ENCODE measurements at places on chromosomes 1 and 21.

- no peak for DNase-seq
These were observed 28.9 kb upstream of the EVA1B start for GRCh38 chr1:36352125-36352909.

GRCh38 chr1:156742801-156743200 is 1.9 kb upstream of the MRPL24 start:
- no peak for DNase-seq

DNA sequence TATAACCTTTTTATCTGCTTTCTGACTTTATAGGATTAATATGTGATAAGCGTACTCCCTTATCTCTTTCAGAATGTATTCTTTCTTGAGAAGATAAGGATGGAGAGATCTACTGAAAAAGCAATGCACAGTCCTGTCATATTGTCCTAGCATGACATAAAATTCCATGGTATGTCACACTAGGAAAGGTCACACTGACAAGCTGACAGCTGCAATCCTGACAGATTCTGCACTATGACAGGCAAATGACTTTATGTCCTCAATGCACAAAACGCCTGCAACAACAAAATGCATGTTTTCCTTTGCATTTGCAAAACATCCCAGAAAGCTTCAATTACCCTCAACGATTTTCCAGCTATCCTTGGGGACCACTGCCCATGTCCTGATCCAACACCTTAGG is 393.8 kb downstream of the DSCAM start:
- no peak for DNase-seq

- no peak for DNase-seq
These were observed 18.1 kb upstream of the POFUT2 start for GRCh38 chr21:45305836-45306235.

DNA sequence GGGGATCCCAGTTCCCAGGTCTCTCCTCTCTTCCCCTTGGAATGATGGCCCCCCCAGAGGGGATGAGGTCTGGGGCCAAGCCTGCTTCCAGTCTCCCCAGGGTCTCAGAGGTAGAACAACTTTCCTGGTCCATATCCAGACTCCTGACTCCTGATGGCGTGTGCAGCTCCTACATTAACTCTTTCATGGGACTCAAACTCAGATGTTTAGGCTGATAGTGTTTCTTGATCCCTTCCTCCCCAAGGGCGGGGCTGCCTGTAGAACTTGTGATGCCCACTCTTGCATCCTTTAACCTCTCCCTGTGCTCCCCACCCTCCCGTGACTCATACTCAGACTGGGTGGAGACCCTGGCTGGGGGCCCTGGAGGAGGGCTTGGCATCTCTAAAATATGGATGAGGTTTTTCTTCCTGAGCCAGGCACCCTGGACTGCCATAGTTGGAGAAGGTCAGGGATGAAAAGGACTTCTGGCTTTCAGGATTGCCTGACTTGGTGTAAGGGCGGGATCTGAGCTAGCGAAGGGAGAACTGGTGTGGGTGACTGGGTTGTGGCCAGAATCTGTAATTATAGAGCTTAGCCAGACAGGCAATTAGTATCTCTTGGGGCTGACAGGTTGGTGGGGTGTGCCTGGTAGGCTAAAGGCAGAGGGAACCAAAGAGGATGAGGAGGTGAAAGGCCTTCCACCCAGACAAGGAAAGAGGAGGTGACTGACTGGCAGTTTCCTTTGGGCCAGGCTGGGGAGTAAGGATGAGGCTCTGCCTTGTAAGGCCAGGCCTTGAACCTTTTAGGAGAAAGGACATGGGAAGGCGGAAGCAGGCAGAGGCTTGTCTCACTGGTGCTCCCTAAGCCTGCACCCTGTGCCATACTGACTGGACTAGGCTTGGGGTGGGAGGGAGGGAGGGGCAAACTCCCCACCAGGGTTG is 1.5 kb downstream of the ATP8B2 start:
- DNase-seq: no peak

- no peak for DNase-seq
These were observed 67.1 kb downstream of the KCNJ15 start for GRCh38 chr21:38323721-38324531.

DNA sequence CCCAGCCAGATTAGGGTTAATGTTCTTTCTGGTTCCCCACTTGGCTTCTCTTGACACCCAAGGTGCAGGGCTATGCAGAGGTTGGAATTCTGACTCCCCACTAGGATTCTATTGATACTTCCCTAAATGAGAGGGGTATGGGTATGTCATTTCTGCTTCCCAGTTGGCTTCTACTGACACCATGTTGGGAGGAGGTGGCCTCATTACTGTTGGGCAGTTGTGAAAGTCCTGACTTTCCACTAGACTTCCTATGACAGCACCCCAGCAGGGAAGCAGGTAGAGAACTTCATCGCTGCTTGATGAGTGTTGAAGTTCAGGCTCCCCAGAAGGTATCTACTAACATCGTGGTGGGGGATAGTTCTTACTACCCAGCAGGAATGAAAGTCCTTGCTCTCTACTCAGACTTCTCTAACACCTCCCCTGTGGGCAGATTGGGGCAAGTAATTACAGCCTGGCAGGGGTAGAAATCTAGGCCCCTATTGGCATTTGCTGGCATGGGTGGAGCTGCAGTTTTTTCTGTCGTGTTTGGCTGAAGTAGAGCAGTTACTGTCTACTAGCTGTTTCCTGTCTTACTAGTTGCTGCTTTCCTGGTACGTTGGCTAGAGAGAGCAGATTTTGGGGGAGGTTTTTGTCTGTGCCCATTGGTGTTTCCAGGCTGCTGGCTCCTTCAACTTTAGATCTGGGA is 41.5 kb downstream of the ZYG11B start:
- DNase-seq: no peak

GRCh38 chr1:43763497-43763973 is 56.2 kb downstream of the ST3GAL3 start:
- peak; percentile 9 for DNase-seq

GRCh38 chr1:98733782-98734112 is 72.2 kb downstream of the SNX7 start:
- no peak for DNase-seq

- no peak for DNase-seq
These were observed 169.7 kb downstream of the TRIM33 start for GRCh38 chr1:114341299-114341698.

GRCh38 chr1:115051850-115052249 is 22.2 kb downstream of the TSHB start:
- DNase-seq: no peak

GRCh38 chr1:68180441-68181164 is 51.7 kb downstream of the WLS start:
- no peak for DNase-seq

- no peak for DNase-seq
These were observed 784 bp downstream of the RPL11 start for GRCh38 chr1:23692308-23692871.

DNA sequence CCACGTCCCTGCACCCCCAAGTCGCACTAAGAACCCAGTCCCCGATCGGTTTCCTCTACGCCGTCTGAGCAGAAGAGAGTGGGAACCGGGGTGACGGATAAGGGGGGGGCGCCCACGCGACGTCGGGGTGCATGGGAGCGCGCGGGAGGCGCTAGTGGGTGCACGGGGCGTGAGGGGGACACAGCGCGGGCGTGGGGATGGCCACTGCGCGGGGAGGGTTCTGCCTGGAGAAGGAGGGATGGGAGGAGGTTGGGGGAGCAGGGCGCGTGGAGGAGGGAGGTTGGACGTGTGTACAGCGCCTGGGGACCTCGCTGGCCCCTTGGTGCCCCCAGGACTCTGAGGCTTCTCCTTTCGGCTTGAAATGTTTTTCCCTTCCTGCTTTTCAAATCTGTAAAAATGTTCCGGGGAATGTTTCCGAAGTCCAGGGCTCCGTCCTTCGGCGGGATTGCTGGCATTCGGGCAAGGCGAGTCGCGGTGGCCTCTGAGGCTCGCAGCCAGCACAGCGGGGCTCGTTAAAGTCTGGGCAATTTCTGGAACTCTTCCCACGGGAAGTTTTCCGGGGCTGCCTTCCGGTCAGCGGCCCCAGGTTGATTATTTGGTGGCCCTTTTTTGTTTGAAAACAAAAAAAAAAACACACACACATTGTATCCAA is 13.1 kb downstream of the RNF220 start:
- DNase-seq: no peak

DNA sequence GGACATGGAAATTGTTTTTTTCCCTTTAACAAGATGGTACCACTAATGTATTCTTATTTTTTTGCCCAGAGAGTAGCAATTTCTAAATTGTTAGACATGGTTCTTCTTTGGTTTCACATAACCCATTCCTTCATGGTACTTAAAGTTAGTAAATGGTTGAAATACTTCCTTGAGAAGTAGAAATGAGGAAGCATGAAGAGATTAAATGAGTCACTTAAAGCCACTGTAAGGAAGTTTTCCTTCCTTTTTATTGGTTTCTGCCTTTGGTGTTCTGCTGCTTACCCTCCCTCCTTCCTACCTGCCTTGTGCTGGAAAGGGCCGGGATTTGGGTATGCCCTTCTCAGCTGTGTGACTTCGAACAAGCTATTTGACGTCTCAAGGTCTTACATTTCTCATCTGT is 101.0 kb downstream of the KIF26B start:
- DNase-seq: no peak

DNA sequence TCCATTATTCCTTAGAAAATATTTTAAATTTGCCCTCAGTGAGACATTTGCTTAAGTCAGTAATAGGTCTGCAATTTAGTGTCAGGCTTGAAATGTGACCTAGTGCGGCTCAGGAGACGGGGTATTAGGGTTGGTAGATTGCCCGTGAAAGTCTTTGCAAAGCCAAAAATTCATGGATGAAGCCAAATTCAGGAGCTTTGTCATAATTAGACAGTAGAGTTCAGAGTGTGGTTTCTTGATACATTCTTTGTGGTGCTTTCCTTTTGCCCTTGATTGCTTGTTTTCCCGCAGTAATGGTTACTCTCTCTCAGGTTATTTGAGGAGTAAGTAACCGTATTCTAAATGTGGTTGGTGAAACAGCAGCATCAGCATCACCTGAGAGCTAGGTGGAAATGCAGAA is 120.7 kb downstream of the RPS6KC1 start:
- DNase-seq: no peak

DNA sequence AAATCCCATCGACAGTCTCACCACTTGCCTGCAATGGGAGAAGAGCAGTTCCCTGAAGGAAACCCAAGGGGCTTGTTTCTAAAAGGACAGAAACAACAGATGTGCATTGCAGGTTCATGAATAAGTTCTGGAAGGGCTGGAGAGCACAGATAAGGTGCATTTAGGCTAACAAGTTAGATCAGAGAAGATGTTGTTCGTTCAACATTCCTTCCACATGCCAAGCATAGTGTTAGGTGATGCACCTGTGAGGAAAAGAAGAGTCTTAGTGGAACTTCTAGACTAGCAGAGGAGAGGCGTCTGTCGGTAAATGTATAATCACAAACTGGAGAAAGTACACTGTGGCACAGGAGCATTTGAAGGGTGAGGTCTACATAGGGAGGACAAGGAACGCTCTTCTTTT is 98.0 kb downstream of the ST3GAL3 start:
- DNase-seq: no peak

DNA sequence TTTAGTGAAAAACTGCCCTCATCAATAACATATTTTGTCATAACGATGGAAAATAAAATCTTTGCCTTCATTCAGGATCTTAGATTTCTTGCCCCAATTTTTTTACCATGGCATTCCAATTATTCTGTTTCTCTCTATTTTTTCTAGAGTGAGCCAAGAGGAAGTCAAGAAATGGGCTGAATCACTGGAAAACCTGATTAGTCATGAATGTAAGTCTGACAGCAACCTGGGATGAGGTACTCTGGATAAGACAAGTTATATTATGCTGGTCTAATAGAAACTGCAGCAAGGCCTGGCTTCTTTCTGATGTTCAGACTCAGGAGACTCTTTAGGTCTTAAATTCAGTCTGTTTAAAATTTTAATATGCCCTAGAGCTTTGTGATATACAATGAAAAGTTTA is 3.5 kb downstream of the RGS4 start:
- no peak for DNase-seq

- DNase-seq: no peak
These were observed 1.7 kb downstream of the AKT3 start for GRCh38 chr1:243848165-243848857.

GRCh38 chr1:211893260-211893659 is 62.7 kb upstream of the LPGAT1 start:
- DNase-seq: no peak

GRCh38 chr1:89166705-89167104 is 9.1 kb downstream of the GBP7 start:
- DNase-seq: no peak

DNA sequence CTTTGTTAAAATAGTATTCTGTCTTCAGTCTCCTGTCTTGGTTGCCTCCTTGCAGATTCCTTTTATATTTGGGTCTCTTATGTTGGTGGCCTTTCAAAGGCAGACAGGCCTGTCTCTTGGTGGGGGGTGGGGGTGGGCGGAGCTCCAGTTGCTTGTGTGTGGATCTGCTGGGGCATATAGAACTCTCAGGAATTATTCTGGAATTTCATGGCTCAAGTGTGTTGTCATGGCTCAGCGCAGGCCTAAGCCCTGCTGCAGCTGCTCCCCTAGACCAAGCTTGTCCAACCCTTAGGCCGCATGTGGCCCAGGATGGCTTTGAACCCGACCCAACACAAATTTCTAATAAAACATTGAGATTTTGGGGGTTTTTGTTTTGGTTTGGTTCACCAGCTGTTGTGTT is 8.0 kb downstream of the C1orf35 start:
- no peak for DNase-seq

DNA sequence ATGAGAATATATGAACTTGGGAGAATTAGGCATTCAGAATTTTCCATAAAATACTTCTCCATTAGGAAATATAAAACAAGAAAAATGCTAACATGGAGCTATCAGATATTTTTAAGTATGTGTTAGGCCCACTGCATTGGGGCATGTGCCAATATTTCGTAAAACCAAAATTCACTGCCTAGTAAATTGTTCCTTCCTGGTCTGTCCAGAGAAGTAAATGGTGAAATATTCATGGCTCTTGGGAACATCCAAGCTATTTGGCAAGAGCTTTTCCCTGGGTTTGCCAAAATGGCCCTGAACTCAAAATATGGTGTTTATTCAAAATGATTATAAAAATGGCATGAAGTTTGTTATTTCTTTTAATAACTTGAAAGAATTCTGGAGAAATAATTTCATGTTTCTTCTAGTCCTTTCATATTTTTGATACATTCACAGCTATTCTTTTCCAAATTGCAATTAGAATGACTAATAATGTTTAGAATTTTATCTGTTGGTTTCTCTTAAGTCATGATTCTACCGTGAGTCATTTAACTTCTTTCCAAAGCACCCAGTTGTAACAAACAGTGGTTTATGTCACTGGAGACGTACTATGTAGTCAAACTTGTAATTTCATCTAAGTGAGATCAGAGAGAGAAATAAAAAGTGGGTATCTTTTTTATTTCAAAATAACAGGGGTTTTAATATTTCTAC is 25.7 kb upstream of the SLC19A2 start:
- no peak for DNase-seq

GRCh38 chr1:2177541-2177940 is 17.0 kb downstream of the FAAP20 start:
- no peak for DNase-seq

Measured in stimulated activated CD8-positive, alpha-beta memory T cell treated with anti-CD3 and anti-CD28 coated beads, Interleukin-7, amount 100 ng/mL, for 1 hour (primary cell).